Endodermal cell (in vitro differentiated cells): ENCODE measurements at places on chromosomes 6 and 20.
A peak's percentile ranks its signal among the peaks of the same experiment; 100 is the strongest.

DNA sequence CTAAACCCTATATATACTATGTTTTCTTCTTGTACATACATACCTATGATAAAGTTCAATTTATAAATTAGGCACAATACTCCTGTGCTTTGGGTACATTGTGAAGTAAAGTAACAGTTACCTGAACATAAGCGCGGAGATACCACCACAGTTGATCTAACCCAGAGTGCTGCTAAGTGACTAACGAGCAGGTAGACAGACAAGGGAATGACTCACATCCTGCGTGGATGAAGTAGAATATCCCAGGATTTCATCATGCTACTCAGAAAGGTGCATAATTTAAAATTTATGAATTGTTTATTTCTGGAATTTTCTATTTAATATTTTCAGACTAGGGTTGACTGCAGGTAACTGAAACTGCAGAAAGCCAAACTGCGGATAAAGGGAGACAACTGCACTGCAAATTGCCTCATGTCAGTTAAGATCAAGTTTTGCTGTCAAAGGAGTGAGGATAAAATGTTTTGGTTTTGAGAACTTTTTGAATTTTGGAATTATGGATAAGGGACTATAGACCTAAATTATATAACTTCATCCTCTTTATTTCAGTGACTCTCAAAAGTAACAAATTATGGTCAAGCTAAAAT, 14.4 kb downstream of the MKKS start:
- DNase-seq = no peak

GRCh38 chr6:27814665-27815424, 97.4 kb downstream of the OR2B2 start:
- DNase-seq = peak; percentile 86

- DNase-seq = no peak
Observed at GRCh38 chr6:156280065-156280464, 497.1 kb upstream of the ARID1B start.

DNA sequence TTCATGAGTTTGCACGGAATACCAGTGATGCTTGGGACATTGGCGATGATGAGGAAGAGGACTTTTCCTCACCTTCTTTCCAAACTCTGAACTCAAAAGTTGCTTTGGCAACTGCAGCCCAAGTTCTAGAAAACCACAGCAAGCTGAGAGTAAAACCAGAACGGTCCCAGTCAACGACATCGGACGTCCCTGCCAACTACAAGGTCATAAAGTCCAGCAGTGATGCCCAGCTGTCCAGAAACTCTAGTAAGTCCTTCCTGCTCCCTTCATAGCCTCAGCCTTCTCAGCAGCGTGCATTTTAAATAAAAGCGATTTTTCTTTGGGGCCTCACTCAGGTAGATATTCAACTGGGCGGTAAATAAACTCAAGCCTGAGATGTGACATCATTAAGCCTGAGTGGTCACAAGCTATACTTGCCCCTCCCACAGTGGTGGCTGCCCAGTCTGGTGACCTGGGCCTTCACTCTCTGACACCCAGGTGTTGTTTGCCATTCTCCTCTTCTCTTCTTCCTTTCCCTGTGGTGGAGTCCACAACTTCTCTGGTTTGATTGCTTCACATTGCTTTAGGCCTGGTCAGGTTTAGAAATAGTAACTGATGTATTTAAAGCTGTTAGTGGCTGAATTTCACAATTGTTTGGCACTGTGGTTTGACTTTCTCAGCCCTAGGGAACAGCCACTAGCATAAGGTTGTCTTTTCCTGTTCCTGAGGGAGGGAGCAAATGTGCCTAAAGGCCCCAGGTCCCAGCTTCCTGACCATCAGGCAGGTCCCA, 21.6 kb upstream of the TMEM217 start:
- DNase-seq = no peak

DNA sequence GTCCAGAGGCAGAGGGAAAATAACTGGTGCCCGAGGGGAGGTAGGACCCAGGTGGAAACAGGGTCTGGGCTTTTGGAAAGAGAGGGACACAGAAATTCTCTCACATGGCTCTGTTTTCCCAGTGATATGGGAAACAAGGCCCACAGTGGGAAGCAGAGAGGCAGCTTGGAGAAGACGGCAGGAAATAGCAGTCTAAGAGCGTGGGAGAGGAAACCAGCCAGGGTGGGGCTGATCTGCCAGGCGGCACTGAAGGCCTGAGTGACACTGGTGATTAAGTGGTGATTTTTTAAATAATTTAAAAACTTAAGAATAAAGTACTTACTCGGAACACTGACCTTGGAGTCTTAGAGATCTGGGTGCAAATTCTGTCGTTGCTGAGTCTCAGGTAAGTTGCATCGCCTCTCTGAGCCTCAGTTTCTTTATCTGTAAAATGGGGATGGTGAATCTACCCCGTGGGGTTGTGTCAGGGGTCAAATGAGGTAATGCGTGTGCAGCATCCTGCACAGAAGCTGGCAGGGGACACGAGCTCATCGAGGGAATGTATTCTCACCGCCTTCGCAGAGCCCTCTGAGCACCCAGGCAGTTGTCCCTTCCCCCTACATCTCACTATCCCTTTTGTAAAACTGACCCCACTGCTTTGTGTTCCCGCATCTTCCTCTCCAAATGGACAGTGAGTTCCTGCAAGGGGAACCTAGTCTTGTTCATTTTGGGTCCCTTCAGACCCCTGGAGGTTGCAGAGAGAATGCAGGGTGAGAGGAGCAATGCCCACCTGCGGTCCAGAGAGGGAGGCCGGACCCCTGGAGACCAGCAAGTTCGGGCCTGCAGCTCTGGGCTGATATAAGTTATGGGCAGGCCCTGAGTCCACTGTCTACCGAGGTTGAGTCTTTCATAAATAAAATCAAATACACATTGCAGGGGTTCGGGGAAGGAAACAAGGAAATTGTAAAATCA, 228.6 kb upstream of the PMEPA1 start:
- DNase-seq = peak; percentile 69

DNA sequence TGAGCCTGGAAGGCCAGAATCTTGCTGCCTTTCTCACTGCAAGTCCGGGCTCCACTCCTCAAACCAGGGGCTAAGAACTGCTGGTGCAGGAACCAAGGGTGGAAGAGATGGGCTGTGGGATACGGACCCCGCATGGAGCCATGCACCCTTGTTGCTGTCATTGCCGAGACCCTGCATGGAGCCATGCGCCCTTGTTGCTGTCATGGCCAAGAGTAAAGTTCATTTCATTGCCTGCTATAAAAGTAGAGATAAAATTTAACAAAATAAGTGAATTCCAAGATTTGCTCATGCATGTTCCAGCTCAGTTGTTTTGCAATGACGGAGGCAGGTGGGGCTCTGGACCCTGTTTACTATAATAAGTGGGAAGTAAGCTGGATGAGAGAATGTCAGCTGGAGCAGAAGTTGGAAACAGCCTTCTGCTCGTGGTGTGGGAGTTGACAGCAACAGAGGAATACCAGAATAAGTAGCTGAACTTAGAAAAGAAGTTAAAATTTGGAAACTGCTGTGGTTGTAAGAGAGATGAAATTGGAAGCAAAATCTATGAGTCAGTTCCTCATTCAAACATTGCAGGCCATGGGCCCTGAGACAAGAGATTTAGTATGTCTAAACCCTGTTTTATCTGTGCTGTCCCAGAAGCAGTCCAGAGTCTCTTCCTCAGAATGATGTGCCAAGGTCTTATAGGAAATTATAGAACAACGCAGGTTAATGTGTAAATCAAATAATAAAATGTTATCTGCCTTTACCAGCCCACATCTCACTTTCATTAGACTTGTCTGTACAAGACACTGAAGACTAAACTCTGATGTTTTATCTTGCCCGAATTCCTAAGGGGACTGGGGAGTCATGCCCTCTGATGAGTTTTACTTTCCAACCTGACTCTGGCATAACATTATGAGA, 15.8 kb upstream of the THBS2 start:
- DNase-seq = no peak
